ENCODE measurements at places on chromosomes 12 and 14.

DNA sequence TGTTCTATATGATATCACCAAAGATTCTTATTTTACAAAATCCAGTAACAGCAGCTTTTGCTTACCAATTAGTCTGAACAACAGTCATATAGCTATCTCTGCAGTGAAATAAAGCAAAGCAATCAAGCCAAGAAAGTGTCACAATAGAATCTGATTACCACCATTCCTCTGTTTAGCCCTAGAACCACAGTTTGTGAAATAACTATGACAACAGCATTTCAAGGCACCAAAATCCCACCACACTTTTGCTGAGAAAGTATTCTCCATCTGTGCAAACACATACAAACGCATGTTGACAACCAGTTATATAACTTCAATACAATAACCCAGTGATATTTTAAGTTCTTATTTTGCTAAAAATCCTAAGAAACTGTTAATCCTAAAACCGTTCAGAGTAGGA lies 7.4 kb downstream of the PPP1R13B start:
- no peak for DNase-seq

DNA sequence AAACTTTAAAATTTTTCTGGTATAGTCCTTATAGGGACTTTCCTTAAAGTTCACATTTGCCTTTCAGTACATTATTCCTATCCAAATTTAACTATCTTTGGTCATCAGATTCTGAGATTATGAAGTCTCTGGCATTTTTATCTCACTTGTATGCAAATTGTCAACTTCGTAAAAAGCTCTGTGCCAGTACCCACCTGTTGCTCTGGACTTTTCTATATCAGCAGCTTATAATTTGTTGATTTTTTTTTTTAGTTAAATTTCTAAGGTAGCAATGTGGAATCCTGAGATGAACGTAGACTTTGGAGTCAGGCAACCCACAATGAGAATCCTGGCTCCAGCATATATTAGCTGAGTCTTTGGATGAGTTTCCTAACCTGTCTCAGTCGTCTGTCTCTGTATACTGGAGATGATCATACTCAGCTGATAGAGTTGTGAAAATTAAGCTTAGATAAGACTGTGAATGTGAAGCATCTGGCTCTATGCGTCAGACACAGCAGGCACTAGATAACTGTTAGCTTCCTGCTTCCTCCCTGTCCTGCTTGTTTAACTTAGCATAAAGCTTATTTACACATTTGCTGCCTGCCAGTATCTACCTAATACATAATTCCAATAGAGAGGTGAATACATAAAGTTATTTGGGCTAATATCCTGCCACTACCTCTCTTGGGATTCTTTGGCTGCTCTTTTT lies 59.8 kb downstream of the MARK3 start:
- no peak for DNase-seq

DNA sequence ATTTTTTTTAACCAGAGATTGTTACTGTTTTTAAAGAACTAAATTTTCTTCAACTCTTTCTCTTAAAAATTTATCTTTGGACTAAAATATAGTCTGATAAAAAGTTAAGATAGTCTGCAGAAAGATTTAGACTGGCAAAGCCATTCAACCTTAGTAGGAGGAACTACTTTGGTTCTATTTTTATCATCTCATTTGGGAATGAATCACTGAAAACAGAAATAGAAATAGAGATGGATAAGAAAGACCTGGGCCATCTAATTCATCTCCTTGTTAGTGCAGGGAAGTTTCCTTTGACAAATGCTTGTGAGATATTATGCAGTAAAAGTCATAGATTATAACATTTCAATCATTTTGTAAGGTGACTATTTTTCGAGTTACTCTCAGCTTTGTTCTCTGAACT lies 263.2 kb upstream of the NPAS3 start:
- no peak for DNase-seq

DNA sequence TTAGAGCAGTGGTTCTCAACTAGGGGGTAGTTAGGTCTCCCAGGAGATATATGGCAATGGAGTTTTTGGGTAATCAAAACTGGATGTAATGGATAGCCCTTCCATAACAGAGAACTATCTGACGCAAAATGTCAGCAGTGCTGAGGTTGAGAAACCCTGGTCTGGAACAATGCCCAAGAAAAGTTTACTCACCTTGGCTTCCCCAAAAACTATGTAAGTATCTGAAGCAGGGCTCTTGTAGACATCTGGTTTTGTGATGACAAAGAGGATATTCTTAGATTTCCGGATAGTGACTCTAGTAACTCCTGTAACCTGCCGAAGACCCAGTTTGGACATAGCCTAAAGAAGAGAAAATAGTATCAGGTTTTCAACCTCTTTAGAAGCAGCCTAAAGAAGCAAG lies 11.8 kb downstream of the NACA start:
- DNase-seq: no peak

- DNase-seq: no peak
These were observed 107.3 kb downstream of the CACNA1C start for GRCh38 chr12:2160043-2160442.

DNA sequence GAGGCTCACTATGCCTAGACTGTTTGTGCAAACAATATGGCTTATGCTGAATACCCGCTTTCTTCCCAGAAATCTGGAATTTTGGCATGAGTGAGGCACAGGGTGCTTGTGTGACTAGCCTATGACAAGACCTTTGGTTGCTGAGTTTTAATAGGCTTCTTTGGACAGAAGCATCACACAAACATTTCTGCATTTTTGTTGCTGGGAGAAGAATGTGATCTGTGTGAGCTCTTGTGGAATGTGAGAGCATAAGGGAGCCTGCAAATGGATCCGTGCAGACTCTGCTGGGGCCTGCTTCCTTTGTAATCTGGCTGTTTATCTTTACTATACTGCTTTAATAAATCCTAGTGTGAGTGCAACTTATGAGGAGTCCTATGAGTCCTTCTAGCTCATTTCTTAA lies 83.0 kb upstream of the ZDHHC17 start:
- DNase-seq: no peak

GRCh38 chr14:32572867-32573150 lies 243.7 kb downstream of the AKAP6 start:
- no peak for DNase-seq

DNA sequence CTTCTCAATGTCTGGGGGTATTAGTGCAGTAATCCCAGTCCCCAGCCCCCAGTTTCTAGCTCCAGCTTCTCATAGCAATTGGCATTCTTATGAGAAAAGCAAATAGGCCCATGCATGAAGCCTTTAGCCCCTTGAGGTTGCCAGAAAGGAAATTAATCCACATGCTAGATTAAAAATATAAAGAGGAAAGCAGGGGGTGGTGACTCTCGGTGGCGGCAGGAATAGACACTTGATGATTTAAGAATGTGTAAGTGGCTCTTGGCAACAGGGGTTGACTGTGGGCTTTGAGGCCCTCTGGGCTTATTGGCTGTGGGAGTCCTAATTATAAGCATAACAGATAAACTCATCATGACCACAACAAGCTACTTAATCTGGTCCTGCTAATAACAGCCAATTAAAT lies 1367.3 kb upstream of the FLRT2 start:
- no peak for DNase-seq

DNA sequence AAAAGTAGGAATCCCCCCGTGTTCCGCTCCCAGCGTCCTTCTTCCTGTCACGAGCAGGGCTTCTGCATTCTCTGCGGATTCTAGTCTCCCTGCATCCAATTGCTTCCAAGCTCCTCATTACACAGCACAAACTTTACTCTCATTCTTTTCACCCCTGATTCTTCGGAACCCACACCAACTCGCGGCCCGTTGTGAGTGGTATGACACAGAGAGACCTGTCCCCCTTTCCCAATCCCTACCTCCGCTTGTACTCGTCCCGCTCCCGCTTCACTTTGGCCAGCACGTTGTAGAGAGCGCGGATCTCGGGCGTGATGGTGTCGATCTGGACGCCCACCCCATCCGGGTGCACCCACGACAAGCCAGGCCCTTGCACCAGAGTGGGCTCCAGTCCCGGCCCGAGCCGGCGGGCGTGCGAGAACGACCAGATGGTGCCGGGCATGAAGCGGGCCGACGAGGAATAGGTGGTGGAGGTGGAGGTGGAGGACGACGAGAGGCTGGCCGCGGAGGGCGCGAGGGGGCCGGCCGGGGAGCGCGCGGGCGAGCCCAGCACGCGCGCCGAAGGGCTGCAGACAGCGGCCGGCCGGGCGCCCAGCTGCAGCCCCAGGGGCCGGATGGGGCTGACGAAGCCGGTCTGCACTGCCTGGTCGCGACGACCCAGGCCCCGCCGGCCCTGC lies 687 bp downstream of the IFFO1 start:
- DNase-seq: no peak

DNA sequence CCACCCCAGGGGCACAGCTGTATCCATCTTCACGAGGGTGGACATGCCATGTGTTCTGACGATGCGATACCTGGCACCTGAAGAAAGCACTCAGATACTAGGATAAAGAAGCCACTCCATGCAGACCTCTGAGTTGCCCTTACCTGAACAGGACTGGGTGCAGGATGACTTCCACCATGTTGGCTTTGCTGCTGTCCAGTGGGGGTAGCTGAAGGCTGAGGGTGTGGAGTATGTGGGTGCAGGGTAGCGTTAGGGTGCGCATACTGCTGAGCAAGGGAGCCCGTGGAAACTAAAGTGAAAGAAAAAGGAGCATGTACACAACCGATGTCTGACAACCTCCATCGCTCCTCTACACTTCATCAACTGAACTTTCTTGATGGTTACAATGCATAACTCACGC lies 51.3 kb downstream of the SH2B3 start:
- no peak for DNase-seq

- no peak for DNase-seq
These were observed 60.7 kb downstream of the GALNT8 start for GRCh38 chr12:4780641-4781611.

- no peak for DNase-seq
These were observed 105.4 kb upstream of the MED13L start for GRCh38 chr12:116382686-116383530.

- no peak for DNase-seq
These were observed 406 bp downstream of the PARP2 start for GRCh38 chr14:20343862-20344220.

- DNase-seq: peak; percentile 52
These were observed 572 bp upstream of the RASSF8 start for GRCh38 chr12:25957793-25958427.

- DNase-seq: peak; percentile 23
These were observed 92.6 kb downstream of the RPS29 start for GRCh38 chr14:49493557-49493956.

GRCh38 chr14:54565785-54566409 lies 1.0 kb upstream of the SAMD4A start:
- DNase-seq: peak; percentile 22

DNA sequence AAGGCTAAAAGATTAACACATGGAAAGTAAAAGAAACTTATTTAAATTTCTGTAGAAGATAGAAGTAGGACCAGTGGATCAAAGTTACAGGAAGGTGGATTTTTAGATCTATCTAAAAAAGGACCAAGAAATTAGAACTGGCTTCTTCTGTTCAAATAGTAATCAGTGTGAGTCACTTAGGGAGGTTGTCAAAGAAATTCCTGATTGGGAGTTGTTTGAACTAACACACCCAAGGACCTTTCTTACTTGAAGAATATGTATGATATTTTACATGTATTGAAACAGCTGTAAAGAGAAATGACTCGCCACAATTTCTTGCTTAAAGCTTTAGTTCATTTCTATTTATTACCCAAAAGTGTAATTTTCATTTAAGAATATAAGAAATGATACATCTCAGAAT lies 256.9 kb downstream of the RAD51B start:
- DNase-seq: no peak

DNA sequence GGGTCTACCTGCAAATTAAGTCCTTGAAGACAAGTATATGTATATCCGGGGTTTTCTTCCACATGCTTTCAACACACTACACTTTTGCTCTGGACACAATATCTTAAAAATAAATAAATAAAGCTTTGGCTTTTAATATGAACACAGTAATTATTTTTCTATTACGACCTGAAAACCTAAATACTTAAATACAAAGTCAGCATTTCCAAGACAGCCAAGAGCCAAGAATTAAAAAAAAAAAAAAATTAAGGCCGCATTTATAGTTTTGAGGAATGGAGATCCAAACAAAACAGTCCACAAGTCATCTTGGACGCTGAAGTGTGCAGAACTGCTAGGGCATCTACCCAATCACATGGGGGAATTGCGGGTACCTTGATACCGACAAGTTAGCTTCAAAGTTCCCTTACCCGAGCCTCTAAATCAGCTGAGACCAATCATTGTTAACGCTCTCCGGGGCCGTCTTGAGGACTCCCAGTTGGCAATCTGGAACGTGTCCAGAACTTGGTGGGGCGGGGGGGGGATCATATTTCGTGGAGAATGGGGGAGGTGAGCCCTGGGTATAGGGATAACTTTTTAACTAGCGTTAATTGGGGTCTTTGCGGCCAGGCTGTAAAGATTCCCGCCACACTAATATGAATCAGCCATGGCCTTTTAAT lies 731 bp upstream of the PCNX4 start:
- DNase-seq: no peak

DNA sequence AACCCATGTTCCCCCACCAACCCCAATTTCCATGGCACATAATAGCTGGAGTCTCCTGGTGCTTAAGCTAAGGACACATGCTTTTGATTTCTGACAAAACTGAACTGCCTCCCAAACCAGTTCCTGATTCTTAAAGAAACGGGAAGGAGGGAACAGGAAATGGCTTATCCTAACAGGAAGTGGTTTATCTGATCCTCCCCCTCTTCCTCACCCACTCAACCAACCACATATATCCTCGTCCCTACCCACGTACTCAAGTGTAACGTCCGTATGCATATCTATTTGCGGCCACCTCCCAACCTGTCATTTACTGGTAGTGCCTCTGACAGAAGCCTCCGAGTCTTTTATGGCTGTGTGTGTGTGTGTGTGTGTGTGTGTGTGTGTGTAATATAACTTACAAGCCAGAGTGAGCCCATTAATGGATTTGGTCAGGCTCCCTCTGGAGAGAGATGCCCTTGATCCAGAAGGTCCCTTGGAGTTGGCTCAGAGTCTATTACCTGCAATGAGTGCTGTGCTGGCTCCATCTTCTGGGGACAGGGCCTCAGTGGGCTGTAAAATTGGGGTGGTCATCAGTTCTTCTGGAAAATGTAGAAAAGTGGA lies 7.7 kb downstream of the DAZAP2 start:
- peak; percentile 42 for DNase-seq

- peak; percentile 88 for DNase-seq
These were observed 5.1 kb upstream of the NUMB start for GRCh38 chr14:73463411-73463810.

GRCh38 chr14:106843951-106844483 lies 1317.6 kb downstream of the TMEM121 start:
- DNase-seq: no peak

- DNase-seq: no peak
These were observed 39.6 kb downstream of the TEAD4 start for GRCh38 chr12:2998789-2999264.

DNA sequence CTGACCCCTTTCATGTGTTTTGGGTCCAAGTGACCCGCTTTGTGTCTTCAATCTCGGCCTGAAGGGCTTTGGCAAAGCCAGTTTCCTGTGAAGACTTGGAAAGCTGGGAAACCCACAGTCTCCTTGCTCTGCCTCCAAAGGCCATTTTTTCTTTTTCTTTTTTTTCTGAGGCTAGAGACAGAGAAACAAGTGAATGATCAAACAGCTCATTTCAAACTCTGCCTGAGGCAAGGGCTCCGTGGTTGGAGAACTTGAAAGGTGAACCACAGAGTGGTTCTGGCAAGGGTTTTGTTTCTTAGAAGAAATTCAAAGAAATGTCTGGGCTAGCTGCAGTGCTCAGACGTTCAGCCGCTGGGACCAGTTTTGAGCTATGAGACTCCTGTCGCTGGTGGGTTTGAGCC lies 62.7 kb downstream of the ERH start:
- DNase-seq: no peak

All from bone marrow (tissue), 2 donors.